T-helper 2 cell treated with Interferon-gamma antibody and Interleukin-4, amounts not matched to agents 5 μg/mL and 100 μg/mL, for 36 hours (primary cell): ENCODE measurements at places on chromosomes 6 and 20.

GRCh38 chr6:136625293-136625692 is 75.1 kb upstream of the MAP7 start:
- no peak for DNase-seq

DNA sequence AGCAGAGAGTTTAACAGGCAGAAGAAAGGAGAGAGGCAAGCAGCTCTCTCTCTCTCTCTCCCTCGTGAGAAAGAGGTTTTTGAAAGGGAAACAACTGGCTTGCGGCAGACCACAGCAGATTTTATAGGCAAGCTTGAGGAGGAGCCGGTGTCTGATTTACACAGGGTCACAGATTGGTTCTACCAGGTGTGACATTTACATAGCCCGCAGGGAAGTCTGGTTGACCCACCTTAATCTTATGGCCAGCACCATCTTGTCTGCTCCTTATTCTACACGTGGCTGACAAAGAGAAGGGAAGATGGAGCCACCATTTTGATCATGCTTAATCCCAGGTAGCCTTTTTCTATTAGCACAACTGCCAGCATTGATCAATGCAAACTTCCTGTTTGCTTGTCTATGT is 65.4 kb downstream of the OR2J2 start:
- DNase-seq = no peak

GRCh38 chr6:37535759-37536490 is 36.2 kb upstream of the CCDC167 start:
- DNase-seq = no peak

DNA sequence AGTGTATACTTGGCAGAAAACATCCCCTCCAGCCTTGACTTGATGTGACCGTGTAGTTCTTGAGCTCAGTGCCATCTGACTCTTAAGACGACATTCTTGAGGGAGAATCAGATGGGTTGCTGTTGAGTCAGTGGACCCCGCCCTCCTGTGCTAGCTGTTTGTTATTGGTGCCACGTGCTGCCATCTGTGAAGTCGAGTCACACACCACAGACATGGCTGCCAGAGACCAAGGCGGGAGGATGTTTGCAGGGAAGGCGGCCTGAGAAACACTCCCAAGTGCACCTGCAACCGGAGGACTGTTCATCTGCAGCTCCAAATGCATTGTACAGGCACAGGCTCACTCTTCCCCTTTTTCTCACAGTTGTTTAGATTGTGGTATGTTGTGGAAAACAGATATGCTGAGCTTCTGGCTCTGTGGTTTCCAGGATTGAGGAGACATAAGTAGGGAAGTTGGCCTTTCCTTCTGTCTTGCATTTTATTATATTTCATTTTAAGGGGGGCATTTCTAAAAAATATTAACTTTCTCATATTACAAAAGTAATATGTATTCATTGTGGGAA is 345.3 kb upstream of the ZFP64 start:
- DNase-seq = no peak

DNA sequence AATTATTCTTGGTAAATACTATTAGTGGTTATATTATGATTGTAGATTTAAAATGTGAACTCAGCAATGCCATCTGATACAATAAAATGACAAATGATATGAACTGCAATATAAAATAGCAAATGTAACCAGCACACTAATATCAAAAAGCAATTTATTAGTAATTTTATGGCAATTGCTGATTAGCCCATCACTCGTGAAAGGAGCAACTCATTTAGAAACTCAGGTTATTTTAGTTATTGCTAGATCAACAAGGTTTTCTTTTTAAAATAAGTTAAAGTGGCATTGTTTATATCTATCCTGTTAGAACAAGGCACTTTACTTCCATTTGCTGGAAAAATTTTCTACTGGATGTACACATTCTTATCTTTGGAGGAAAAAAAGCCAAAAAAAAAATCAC is 18.4 kb upstream of the MCUR1 start:
- no peak for DNase-seq

- DNase-seq = no peak
Observed at GRCh38 chr6:53701333-53702218, 36.0 kb upstream of the KLHL31 start.

DNA sequence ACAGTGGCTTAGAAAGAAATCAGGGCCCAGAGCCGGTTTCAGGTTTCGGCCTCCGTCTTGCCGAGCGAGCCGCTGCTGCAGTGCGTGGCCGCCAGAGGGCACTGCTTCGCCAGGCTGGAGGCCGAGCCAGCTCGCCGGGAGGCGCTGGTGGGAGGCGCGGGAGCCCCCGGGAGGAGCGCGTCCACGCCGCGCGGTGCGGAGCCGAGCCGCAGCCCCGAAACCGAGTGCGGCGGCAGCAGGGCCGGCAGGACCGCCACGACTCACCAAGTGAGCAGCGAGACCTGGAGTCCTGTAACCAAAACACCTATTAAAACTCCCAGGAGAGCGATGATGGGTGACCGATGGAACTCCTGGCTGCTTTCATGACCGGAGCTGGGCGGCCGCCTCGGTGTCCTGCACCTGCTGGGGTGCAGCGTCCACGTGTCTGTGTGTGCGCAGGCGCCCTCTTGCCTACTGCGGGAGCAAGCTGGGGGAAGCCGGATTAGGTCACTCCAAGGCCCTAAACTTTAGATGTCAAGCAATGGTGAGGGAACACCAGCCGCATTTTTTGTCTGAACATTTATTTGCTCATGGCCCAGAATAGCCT is 186.9 kb upstream of the UST start:
- peak; percentile 56 for DNase-seq

- no peak for DNase-seq
Observed at GRCh38 chr20:48849779-48850178, 22.0 kb upstream of the PREX1 start.

DNA sequence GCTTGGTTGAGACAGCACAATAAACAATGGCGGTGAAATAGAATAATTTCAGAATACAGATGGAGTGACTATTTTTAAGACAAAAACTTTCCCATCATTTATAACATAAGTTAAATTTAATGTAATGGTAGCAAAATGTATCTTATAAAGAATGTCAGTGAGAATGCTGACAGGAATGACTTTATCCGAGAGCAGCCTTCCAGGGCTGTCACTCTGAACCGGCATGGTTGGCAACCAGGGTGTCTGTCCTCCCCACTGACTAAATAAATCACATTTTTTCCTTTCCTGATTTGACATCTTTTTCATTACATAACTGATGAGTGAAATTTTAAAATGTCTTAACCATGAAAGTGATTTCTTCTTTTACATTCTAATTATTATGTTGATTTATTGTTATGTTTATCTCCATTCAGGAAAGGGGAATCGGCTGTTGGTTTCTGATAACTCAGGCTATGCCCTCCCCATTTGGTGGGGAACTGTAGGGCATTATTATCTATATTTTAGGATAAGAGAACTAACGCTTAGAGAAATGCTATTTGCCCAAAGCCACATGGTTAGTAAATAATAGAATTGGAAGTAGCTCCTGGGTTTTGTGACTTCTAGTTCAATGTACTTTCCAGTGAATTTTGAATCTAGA is 109.2 kb upstream of the OGFRL1 start:
- no peak for DNase-seq

DNA sequence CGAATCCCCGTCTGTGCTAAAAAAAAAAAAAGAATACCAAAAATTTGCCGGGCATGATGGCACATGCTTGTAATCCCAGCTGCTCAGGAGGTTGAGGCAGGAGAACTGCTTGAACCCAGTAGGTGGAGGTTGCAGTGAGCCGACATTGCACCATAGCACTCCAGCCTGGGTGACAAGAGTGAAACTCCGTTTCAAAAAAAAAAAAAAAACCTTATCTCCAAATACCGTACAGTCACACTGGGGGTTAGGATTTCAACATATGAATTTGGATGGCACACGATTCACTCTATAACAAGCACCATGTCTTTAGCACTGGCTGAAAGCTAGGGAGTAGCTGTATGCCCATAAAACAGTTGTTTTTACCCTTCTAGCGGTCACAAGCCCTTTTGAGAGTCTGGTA is 3.8 kb downstream of the SMIM13 start:
- no peak for DNase-seq

GRCh38 chr6:134007077-134007476 is 45.3 kb downstream of the SLC2A12 start:
- no peak for DNase-seq

DNA sequence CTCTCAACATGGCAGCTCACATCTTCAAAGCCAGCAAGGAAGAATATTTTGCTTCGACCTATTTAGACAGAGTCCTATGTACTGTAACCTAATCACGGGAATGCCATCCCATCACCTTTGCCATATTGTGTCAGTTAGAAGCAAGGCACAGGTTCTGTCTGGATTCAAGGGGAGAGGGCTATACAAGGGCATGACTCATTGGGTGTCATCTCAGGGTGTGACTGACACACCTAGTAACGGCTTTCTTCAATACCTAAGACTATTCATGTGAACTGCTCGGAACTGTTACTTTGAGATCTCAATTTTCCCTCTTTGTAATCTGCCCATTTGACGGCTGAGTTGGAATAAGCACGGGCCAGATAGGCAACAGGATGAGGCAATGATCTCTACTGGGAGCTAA is 135.6 kb upstream of the HDGFL1 start:
- DNase-seq = no peak
